Left ventricle myocardium inferior (tissue), 1 donor: ENCODE measurements at places on chromosomes 2 and 18. TPM values are rescaled to one million over a fixed set of nuclear protein-coding genes. Genes with fewer than 3 reads are reported as not detected.

DNA sequence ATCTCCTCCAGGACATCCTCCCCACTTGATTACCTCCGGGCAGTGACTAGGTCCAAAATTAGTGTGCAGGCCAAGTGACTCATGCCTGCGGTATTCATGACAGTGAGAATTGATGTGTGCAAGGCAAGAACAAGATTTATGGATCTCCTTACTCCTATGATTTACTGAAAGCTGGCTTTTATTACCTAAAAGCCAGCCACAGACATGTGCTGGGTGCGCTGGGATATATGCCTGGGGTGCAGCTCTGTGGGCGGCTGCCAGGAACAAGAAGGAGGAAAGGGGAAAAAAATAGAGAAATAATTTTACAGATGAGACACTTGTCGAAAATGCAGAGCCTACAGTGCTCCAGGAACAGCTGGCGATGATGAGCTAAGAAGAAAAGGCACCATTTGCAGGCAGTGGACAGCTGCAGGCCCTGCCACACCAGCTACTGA lies 359.3 kb downstream of the CMPK2 start:
- no peak for DNase-seq

DNA sequence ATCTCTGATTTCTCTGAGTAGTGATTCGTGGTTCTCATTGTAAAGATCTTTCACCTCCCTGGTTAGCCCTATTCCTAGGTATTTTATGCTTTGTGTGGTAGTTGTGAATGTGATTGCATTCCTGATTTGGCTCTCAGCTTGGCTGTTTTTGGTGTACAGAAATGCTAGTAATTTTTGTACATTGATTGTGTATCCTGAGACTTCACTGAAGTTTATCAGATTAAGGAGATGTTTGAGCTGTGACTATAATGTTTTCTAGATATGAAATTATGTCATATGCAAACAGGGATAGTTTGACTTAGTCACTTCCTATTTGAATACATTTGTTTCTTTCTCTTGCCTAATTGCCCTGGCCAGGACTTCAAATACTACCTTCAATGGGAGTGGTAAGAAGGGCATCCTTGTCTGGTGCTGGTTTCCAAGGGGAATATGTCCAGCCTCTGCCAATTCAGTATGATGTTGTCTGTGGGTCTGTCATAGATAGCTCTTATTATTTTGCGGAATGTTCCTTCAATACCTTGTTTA lies 251.9 kb upstream of the ZNF804A start:
- DNase-seq, result no peak

The CLEC4F gene
- total RNA-seq, result not detected

GRCh38 chr2:78263571-78263970 lies 741.4 kb upstream of the LRRTM4 start:
- DNase-seq, result no peak

DNA sequence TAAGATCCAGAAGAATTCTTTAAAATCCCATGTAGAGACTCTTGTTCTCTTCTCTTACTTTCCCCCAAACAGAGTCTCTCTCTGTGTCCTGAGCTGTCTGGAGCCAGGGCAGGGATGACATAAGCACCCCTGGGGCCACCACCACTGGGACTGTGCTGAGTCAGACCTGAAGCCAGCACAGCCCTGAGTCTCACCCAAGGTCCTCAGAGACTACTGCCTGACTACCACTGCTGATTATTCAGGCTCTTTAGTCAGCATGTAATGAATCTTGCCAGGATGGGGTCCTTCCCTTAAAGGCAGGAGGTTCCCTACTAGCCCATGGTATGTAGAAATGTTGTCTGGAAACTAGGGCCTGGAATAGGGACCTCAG lies 34.9 kb upstream of the DYNC1I2 start:
- no peak for DNase-seq

The COLEC12 gene
- total RNA-seq, result 7.3 TPM

DNA sequence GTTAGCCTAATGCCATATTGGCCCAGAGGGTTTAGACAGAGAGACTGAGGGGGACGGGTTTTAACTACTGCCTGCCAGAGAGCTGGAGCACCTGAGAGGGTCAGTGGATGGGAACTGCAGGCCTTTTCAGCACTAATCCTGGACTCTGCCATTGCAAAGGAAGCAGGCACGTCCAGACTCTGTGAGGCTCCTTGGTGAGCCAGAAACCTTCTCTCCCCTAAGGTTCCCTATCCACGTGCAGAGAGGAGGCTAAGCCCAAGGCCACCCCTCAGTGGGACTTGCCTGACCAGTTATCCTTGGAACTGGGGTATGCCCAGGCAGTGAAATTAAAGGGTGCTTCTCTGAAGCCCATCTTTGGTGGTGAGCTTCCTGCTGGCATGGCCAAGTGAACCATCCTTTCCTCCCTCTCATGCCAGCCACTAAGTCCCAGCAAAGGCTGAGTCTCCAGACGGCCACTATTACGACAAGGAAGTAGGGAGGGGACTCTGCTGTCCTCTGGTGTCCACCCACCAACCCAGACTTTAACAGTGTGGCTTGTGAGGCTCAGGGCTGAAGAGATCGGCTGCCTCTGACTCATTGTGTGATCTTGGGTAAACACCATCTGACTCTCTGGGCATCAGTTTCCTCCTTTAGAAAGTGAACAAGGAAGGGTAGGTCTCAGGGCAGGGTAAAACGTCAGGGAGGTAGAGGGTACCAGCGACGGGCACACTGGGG lies 3.9 kb upstream of the MLPH start:
- DNase-seq, result no peak

DNA sequence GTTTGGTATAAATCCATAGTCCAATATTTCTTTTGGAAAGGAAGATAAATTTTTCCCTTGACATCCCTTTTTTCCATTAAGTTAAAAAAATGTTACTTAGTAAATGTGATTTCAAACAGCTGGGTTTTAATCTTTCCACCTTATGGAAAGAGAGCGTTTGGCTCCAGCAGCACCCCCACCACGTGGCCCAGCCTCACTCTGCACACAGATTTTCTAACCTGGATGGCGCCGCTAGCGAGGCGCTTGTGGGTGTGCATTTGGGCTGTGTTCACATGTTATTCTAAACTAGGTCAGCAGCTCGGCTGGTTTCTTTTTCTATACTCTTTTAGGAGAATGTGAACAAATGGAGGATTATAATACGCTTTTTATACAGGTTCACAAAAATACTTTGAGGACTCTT lies 218.0 kb downstream of the LDLRAD4 start:
- no peak for DNase-seq

DNA sequence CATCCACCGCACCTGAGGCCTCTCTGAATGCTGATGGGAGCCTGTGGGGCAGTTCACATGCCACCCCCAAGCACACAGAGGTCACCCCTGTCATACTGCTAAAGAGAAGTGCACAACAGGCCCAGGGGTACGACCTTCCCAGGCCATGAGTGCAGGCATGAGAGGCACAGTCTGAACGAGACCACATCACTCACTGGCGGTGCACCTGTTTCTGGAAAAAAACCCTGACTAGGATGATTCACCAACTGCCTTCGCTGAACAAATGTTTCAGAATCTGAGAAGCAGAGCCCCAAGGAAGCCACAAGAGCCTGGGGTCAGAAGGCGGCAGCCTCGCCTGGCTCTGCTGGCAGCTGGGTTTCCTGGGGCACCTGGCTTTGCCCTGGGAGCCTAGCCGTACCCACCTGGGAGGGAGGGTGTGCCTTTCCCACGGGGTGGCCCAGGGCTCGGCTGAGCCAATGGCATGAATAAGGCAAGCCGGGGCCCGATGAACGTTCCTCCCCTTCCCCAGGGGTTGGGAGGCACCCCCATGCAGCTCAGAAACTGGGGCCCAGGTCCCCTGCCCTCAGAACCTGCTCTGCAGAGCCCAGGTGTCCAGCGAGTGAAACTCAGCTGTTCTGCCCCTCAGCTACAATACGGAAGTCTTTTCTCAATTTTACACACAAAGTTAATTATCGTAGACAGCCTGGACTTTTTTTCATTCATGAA lies 73.8 kb downstream of the HDAC4 start:
- DNase-seq, result no peak

- no peak for DNase-seq
Observed at GRCh38 chr2:227491386-227491785, 19.4 kb downstream of the AGFG1 start.

GRCh38 chr2:161246281-161246680 lies 61.9 kb upstream of the PSMD14 start:
- no peak for DNase-seq

GRCh38 chr2:109171444-109172334 lies 42.7 kb downstream of the SH3RF3 start:
- peak; percentile 42 for DNase-seq

GRCh38 chr2:122532481-122532880 lies 777.0 kb downstream of the TSN start:
- DNase-seq, result no peak

The OR6B2 gene
- not detected for total RNA-seq

The BMP10 gene
- total RNA-seq, result 0.19 TPM

- no peak for DNase-seq
Observed at GRCh38 chr2:7272210-7272609, 355.0 kb downstream of the RNF144A start.

The DSC3 gene
- not detected for total RNA-seq

DNA sequence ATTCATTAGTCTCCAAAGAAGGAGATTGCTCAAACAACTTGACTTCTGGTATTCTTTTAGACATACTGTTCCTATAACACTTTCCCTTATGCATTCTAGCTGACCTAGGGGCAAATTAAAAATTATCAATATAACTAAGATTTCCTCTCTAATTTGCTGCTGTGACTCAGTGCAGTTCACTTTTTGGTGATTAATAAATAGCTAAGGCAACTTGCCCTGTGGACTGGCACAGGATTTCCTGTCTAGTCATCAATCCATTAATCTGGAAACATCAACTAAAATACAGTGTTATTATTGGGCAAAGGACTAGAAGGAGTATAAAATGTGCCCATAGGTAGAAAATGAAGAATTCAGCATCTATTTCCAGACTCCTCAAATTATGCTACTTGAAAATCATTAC lies 83.5 kb upstream of the SERPINE2 start:
- DNase-seq, result no peak

GRCh38 chr2:102436323-102436722 lies 13.4 kb downstream of the IL18RAP start:
- DNase-seq, result no peak

DNA sequence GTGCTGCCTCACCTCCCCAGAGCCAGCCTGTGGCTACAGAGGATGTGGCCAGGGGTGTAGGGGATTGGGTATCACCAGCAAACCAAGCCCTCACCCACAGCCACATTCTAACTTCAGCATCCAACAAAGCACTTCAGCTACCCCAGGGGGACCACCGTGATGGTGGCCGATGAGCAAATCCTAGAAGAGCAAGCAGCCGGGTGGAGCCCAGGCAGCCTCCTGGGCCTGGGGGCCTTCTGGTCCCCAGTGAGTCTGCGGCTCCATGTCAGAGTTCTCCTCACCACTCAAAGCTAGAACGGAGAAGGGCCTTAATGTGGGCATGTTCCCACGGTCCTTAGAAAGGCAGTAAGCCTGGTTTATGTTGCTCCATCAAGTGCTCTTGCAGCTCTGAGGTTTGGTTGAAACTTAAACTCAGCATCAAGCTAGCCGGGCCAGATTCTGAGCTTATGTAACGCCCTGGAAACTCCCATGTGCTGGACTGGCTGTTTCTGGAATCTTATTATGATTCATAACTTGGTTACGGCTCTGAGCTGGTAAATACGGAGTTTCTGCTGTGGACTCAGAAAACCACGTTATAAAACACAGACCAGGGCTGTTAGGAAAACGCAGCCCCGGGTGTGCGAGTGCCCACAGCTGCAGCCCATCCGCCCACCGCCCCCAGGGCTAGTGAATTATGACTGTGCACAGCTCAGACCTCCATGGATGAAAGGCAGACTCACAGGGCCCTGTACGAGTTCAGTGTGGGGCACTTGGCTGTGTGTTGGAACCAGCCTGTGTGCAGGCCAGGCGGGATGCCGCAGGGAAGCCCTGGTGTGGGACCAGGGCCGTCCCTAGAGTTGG lies 99.8 kb downstream of the SEPTIN10 start:
- no peak for DNase-seq

DNA sequence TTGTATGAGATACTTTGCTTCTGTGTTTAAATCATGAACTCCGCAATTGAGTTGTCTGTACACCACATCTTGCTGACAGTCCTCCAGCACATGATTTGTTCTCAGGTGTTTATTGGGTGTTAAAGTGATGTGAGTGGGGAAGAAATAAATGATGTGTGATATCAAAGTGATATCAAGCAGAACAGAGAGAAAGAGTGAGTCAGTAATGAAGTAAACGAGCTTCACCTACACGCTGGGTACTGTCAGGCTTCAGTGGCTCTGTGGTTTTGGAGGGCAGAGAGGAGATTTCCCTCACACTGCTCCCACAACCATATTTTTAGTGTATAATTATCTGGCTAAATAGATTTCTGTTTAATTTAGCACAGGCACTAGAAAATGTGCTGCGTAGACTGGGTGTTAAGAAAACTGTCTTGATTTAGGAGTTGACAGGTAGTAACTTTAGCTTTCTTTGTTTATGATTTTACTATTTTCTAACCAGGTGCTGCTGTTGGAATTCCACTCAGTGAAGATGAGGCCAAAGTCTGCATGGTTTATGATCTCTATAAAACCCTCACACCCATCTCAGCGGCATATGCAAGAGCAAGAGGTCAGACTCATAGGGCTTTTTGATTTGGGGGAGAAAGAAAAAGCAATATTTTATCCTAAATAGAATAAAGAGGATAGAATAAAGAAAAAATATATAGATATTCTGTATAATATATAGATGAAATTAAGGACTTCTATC lies 21.2 kb downstream of the ATIC start:
- no peak for DNase-seq

- DNase-seq, result no peak
Observed at GRCh38 chr18:34820360-34821065, 110.4 kb downstream of the DTNA start.

GRCh38 chr18:4597301-4597700 lies 142.2 kb upstream of the DLGAP1 start:
- DNase-seq, result no peak

DNA sequence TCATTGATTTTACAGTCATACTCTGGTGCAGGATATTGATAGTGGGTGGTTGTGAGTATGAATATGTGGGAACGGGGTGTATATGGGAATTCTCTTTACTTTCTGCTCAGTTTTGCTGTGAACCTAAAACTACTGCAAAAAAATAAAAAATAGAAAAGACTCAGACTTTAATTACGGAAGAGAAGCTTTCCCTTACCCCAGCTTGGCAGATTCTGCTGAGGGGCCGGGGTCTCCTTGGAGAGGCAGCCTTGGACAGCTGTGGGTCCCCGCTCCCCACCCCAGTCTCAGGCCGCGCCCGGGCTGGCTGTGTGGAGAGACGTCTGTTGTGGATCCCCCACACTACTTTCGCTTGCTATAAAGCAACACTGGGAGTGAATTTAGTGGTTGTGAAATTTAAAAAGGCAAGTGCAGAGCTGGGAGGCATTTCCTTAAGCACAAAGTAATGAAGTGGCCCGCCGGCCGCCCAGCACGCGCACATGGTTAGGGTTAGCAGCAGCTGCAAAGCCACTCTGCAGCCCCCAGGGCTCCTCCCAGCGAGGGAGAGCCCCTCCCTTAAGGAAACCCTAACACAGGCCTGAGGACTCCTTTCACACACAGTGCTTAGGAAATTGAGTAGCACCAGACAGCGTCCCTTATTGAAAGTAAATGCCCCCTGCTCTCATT lies 102.4 kb downstream of the DDX1 start:
- DNase-seq, result no peak

- DNase-seq, result no peak
Observed at GRCh38 chr2:152594792-152595191, 122.5 kb downstream of the PRPF40A start.

- DNase-seq, result no peak
Observed at GRCh38 chr18:62643181-62643580, 72.2 kb upstream of the PHLPP1 start.

The DSEL gene
- 1.6 TPM for total RNA-seq

- no peak for DNase-seq
Observed at GRCh38 chr2:138059487-138060300, 95.4 kb downstream of the HNMT start.

The SGPP2 gene
- 2.3 TPM for total RNA-seq

- DNase-seq, result no peak
Observed at GRCh38 chr2:219436491-219436890, 1.8 kb downstream of the SPEG start.

The ZSWIM2 gene
- total RNA-seq, result not detected

The MLPH gene
- total RNA-seq, result 73.5 TPM
